ENCODE measurements at places on chromosomes 4 and X.

DNA sequence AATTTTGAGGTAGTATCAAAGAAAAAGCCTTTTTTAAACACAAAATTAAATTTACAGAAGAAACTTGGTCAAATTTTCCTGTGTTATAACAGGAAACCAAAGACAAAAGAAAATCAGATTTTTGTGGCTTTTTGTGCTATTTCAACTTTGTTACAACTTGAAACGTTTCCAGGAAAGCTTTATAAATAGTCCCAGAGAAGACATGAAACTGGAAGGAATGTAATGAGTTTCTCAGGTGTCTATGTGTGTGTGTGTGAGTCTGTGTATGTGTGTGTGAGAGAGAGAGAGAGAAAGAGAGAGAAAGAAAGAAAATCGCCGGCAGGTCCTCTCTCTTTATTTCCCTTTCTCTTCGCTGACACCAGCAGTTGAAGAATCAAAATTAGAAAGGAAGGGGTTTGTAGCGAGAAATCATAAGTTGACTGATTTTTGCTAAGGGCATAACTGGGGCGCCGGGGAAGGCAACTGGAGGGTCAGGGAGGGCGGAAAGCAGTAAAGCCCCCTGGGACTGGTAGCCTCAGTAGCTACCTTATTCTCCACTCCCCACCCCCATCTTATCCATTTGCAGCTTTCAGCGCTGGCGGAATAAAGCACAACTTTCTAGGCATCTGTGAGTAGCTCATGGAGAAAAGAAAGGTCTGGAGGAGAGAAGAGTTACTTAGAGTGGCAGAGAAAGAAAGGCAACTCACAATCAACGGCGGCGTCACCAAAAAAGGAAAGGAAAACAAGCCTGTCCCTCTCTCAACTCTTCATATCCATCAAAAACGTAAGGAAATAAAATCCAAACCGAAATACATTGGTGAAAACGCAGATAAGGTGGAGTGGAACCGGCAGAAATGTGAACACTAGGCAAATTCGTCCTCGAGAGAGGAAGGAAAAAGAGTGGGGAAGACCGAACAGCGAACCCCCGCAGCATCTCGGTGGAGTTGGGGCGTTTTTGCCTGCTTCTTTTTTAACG, 1.3 kb downstream of the TMEM47 start:
- no peak for DNase-seq

DNA sequence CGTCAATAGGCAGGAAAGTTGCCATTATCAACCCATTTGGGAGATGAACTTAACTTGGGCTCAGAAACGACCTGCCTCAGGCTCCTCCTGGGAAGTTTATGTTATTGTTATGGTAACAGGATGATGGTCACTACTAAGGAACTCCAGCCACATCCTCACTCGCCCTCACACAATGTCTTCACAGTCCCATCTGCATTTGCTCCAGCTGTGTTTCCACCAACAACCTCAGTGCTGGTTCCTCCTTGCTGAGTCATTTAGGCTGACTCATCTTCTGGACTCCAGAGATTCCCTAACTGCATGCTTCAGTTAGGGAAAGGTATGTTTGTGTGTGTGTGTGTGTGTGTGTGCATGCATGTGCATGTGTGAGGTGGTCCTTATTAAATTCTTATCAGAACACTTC, 293.4 kb upstream of the BOD1L1 start:
- DNase-seq: peak; percentile 47

DNA sequence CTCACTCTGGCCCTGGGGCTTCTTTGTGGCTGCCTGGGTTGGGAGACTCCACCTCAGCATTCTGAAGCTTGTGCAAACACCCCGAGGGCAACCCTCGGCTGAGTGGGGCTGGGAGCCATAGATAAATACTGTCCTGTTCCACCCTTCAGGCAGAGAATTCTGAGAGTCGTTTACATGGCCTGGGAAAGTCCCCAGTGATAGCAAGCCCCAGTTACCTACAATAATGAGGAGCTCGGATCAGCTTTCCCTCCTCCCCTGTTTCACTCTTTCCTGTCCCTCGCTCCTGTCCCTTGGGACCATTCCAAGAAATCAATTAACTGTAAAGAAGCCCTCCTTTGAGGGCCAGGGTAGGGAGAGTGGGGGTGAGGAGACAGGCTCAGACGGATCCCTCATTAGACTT, 31.6 kb upstream of the DDX3X start:
- no peak for DNase-seq

GRCh38 chr4:48766131-48766792, 13.8 kb downstream of the FRYL start:
- no peak for DNase-seq

GRCh38 chrX:130539721-130540321, 138.0 kb downstream of the RBMX2 start:
- DNase-seq: peak; percentile 28

DNA sequence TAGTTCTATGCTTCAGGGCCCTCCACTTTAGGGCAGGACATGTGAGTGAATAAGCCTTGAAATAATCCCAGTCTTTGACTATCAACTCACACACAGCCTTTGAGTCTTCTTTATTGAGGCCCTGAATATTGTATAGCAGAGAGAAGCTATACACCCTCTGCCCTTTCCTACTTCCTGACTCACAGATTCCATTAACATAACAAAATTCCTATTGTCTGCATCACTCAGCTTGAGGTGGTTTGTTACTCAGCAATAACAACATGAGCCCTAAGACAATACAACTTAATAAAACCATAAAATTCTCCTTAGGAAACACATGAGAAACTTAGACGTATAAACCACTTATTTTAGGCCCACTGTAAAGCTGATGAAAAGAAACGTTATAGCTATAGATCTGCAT, 680.3 kb upstream of the DIAPH2 start:
- DNase-seq: no peak

DNA sequence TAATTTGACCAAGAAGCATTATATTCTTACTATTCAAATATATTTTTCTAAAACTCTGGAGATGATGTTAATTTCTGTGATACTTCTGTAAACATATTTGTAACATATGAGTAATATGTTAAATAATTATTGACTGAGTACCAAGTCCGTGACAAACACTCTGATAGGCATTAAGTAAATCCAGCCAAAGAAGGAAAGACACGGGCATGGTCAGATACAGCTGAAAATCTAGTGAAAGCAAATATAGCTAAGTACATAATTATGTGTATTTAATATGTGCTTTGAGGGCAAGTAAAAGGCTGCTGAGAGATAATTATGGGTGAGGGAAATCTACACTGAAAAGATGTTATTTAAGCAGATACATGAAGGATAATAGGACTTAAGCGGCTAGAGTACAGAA, 1263.6 kb upstream of the ADGRL3 start:
- DNase-seq: no peak

- peak; percentile 42 for DNase-seq
Observed at GRCh38 chrX:47311932-47312774, 58.2 kb upstream of the ZNF157 start.

GRCh38 chr4:174119830-174120229, 163.6 kb downstream of the FBXO8 start:
- no peak for DNase-seq

- no peak for DNase-seq
Observed at GRCh38 chr4:85734424-85734831, 259.5 kb downstream of the ARHGAP24 start.

- no peak for DNase-seq
Observed at GRCh38 chr4:158949099-158949498, 153.8 kb upstream of the RAPGEF2 start.

GRCh38 chr4:125952631-125953030, 637.9 kb downstream of the FAT4 start:
- DNase-seq: no peak

- DNase-seq: no peak
Observed at GRCh38 chr4:139768366-139768765, 102.7 kb downstream of the MGST2 start.

- DNase-seq: no peak
Observed at GRCh38 chr4:38313175-38313574, 350.8 kb upstream of the KLF3 start.

DNA sequence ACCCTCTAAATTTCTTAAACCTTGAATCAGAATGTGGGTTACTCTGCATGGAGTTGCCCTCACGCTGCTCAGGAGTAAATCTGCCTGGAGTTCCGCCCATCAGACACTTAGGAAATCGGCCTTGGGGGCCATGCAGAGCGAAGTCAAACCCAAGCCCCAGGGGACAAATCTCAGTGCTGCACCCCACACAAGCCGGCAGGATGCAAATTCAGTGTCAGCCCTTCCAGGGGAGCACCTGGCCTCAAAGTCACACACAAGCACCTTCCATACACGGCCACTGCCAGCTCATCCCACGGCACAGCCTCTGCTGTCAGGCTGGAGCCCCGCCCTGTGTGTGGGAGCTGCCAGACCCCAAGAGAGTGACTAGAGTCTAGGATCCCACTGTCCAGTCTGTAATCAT, 27.4 kb downstream of the RNF212 start:
- DNase-seq: no peak

- DNase-seq: no peak
Observed at GRCh38 chrX:63613531-63614028, 171.4 kb downstream of the ARHGEF9 start.

GRCh38 chrX:150370589-150371312, 7.6 kb downstream of the MAMLD1 start:
- no peak for DNase-seq

- no peak for DNase-seq
Observed at GRCh38 chrX:71216485-71216884, 6.5 kb upstream of the GJB1 start.

Measured in endothelial cell (in vitro differentiated cells).